Inflammatory macrophage treated with lipopolysaccharide for 1 hour (primary cell): ENCODE measurements at places on chromosomes 4 and X.

GRCh38 chr4:165299399-165300060 is 27.9 kb upstream of the MSMO1 start:
- peak; percentile 87 for DNase-seq

- no peak for DNase-seq
Observed at GRCh38 chr4:134552063-134552462, 350.5 kb upstream of the PABPC4L start.

- DNase-seq, result no peak
Observed at GRCh38 chrX:51860679-51861078, 32.7 kb upstream of the MAGED1 start.

- no peak for DNase-seq
Observed at GRCh38 chr4:38582889-38583470, 81.0 kb upstream of the KLF3 start.
